ENCODE measurements at places on chromosomes 12 and 14.
A peak's percentile ranks its signal among the peaks of the same experiment; 100 is the strongest.

DNA sequence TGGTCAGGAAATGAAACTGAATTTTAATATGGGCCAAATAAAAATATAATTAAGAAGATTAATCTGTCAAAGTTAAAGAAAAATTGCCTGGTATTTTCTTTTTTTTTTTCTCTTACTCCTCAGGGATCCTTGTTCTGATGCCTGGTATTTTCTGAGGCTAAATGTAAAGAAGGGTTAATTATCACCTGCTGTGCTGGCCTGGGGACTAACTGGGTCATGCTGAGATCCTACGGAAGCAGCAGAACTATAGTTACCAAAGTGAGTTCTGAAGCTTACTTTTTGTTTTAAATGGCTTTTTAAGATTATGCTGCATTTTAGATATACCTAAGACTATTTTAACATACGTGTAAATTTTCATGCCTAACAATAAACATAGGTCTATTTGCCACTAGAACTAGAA is 23.3 kb downstream of the ZC2HC1C start:
- DNase-seq: no peak

GRCh38 chr12:96294831-96295230 is 100.7 kb downstream of the ELK3 start:
- DNase-seq: no peak

DNA sequence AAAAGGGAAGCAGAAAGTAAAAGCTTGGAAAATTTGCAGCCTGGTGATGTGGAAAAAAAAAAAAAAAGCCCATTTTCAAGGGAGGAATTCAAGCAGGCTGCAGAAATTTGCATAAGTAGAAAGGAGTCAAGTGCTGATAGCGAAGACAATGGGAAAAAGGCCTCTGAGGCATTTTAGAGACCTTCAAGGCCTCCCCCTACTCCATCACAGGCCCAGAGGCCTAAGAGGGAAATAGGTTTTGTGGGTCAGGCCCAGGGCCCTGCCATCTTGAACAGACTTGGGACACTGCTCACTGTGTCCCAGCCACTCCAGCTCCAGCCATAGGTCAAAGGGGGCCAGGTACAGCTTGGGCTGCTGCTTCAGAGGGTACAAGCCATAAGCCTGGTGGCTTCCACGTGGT is 13.8 kb upstream of the PRKD1 start:
- no peak for DNase-seq

DNA sequence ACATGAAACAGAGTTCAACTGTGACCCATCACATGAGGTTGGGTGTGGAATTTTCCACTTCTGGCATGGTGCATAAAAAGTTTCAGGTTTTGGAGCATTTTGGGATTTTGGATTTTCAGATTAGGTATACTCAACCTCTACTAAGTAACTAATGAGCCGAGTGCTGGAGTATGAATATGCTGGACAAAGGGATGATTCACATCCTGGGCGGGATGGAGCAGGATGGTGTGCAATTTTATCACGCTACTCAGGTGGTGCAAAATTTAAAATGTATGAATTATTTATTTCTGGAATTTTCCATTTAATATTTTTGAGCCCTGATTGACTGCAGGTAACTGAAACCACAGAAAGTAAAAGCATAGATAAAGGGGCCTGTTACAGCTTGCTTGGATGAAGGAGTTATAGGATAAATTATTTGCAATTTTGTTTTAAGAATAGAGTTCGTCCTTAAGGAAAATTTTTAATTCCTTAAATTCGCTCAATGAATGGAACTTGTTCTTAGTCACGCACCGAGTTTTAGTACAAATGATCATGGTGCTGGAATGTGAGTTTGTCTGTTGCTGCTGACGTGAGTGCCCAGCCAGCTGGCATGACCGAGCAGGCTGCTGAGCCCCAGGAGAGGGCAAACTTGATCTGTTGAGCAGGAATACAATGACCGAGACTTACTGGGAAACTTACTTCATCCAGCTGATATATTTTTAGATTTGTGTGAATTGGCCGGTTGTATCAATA is 176.3 kb downstream of the ESR2 start:
- DNase-seq: no peak

DNA sequence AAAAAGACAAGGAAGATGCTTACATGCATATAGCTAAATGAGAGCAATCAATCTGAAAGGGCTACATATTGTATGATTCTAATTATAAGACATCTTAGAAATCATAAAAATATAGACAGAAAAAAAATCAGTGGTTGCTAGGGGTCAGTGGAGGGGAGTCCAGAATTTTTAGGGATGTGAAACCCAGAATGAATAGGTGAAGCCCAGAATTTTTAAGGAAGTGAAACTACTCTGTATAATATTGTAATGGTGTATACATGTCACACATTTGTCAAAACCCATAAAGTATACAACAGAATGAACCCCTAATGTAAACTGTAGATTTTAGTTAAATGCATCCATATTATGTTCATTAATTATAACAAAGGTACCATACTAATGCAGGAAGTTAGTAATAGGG is 713.2 kb downstream of the FLRT2 start:
- no peak for DNase-seq

DNA sequence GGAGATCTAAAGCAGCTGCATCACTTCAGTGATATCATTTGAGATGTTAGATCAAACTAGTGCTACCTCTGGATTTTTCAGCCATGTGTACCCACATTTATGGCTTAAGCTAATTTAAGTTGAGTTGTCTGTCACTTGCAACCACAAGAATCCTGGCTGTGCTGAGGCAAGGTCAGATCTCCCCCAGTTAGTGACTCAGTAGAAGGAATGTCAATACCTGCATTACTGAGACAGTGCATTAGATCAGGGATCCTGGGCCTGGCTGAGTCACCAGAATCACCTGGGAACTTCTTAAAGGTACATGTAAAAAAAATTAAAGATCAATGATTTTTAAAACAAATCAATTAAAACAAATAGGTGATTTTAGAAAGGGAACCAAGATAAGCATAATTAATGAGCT is 84.6 kb upstream of the GRIN2B start:
- no peak for DNase-seq

GRCh38 chr12:49296836-49297694 is 2.1 kb downstream of the PRPH start:
- DNase-seq: no peak

DNA sequence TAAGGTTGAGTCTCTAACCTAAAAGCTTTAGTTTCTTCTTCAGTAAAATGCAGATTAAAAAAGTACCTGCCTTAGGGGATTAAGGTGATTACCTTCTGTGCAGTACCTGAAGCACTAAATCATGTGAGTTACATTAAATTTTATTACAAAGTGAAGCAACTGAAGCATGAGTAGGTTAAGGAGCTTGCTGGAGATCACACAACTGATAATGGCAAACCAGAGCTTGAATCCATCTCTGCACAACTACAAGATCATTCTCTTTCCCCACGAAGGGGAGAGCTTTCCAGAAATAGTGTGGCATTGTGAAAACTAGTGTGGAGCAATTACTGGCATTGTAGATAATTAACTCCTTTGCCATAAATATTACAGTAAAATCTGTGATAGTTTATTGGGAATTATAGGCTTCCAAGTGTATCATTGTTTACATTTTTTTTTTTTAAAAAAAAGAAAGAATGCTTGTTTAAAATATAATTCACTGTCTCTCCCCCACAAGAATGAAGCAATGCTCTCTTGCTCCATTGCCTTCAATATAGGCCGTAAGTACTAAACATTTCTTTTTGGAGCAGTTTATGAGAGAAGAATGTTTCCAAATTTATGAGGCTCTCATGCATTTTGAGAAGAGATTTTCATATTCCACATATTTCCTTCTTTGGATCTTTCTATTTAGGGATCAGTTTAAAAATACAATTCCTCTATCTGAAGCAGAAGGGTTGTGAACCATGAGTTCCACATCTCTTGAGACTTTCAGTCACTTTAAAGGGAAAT is 20.5 kb downstream of the SLC38A2 start:
- DNase-seq: no peak

GRCh38 chr14:104582662-104583061 is 3.1 kb downstream of the C14orf180 start:
- no peak for DNase-seq

DNA sequence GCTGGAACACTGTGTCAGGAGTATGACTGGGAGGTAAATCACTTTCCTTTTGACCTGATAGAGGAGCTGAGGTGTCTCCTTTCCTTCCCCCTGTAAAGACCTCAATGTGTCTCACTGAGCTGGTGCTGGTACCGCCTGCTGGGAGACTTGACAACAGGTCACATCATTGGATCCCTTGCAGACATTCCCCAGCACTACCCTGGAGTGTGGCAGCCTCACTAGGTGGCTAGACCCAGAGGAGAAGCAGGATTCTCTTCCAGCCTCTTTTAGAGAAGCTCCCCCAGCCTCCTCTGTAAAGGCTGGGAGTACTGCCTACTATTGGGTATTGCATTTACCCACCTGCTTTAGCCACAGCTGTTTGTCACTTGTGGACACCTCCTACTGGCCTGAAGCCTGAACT is 223.9 kb downstream of the ADGRD1 start:
- no peak for DNase-seq

- no peak for DNase-seq
These were observed 195.8 kb upstream of the DIO3 start for GRCh38 chr14:101365329-101366158.

- DNase-seq: no peak
These were observed 5.8 kb downstream of the NUMB start for GRCh38 chr14:73452341-73453186.

DNA sequence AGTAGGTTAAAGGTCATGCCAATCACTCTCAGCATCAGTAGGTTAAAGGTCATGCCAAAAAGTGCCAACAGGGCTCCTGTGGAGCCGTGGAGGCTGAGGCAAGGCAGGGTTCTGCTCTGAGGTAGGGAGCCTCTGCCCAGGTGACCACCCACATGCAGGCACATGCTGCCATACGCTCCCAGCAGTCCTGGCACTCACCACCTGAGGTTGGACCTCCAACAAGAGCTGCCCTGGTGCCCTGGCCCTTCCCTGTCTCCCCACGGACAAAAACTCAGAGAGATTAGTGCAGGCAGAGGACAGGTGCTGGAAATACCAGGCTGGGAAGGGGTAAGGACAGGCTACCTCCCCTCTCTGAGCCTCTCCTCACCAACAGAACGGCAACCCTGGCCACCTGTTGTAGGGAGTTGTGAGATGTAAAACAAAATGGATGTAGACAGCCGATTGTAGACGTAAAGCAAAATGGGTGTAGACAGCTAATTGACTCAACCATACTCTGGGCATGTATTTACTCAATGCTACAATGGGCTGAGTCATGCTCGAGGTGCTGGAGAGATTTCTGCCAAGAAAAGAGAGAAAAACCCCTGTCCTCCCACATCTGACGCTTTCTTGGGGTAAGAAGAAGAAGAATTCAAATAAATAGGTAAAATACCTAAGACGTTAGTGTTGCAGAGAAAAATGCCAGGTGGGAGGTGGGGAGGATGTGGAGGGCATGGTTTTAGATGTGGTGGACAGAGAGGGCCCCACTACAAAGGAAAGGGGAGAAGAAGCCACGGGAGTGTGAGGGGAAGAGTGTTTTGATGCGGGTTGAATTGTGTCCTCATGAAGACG is 32.4 kb downstream of the LTBP2 start:
- DNase-seq: peak; percentile 35

DNA sequence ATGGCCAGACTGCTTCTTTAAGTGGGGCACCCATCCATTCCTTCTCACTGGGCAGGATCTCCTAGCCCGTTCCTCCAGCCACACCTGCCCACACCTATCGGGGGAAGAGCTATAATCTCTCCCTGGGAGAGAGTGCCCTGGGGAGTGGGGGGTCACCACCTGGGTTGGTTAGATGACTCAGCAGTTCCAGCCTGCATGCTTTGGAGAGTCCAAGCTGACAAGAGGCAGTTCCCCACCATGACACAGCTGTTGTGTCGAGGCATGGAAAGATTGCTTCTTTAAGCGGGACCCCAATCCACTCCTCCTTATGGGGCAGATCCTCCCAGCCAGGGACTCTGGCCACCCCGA is 52.6 kb upstream of the PPFIA2 start:
- DNase-seq: no peak

DNA sequence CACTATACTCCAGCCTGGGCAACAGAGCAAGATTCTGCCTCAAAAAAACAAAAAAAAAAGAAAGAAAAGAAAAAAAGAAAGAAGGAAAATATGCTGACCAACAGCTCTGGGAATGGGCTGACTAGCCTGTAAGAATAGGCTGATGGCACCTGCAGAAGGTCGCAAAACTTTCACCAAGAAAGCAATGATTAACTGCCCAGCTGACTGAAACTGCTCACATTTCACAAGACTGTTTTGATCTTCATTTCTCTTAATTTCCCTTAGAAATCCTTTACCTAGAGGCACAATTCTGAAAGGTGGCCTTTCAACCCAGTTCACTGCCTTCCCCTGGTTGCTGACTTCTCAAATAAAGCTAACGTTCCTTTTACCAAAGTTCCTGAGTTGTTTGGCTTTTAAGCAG is 12.4 kb downstream of the BEST3 start:
- no peak for DNase-seq

- no peak for DNase-seq
These were observed 129.7 kb downstream of the CHST11 start for GRCh38 chr12:104586351-104586919.

DNA sequence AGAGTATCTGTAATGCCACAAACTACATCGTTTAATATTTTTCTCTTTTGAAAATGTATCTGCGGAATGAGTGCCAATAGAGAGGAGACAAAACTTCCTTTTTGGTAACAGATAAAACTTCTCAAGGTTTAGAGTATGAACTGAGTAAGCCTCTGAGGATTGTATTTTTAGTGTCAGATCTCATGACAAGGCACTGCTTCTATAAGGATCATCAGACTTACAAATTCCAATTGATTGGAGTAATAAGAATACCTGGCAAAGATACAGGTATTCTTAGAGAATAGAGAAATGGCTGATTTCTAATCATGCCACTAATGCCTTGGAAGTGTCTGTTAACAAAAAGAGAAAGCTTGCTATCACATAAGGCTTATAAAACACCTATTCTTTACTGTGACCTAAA is 45.3 kb downstream of the SLC35F4 start:
- DNase-seq: no peak

DNA sequence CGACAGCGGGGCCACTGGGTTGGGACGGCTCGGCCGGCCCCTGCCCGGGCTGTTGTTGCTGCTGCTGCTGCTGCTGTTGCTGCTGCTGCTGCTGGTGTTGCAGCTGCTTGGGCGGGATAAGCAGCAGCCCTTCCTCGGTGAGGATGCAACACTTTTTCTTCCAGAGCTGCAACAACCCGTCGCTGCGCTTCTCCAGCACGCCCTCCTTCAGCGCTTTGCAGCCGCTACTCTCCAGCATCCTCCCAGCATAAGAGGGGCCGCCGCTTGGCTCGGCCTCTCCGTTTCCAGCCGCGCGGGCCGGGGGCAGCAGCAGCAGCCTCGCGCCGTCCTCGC is 529 bp downstream of the PHLDA1 start:
- no peak for DNase-seq

All from activated CD4-positive, CD25-positive, alpha-beta regulatory T cell treated with anti-CD3 and anti-CD28 coated beads, Interleukin-2, amount 50 U/mL, for 72 hours (primary cell).